ENCODE measurements at places on chromosomes 6 and 20.

DNA sequence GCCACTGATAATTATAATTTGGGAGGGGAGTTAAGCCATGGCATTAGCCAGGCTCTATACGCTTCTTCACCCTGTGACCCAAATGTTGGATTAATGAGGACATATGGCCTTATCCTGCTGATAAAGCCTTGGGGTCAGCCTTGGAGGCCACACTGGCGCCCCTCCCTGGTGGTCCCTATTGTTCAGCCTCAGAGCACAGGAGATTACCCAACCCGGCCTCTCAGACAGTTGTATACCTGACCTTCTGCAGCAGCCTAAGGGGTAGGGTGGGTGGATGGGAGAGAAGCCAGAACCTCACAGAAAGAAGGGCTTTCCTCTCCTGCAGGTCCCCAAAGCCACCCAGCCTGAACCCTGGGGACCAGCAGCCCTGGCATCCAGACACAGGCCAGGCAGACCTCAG, 76.8 kb downstream of the LINC00237 start:
- DNase-seq: no peak

DNA sequence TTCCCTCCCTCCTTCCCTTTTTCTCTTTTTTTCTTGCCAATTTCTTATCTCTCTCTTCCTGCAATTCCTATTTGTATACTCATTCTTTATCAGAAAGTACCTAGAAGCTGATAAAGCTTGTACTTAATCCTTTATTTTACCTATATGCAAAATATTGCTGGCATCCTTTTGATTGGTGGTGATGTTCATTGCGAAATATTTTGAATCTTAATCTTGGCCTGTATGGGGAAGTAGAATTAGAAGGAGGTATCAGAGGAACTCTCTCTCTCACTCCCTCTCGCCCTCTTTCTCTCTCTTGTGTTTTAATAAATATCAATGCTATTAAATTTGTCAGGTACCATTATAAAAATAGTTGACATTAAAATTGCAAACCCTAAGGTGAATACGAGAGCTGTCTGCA, 52.8 kb downstream of the UST start:
- DNase-seq: no peak

GRCh38 chr20:33709905-33710541, 10.1 kb downstream of the PXMP4 start:
- no peak for DNase-seq

DNA sequence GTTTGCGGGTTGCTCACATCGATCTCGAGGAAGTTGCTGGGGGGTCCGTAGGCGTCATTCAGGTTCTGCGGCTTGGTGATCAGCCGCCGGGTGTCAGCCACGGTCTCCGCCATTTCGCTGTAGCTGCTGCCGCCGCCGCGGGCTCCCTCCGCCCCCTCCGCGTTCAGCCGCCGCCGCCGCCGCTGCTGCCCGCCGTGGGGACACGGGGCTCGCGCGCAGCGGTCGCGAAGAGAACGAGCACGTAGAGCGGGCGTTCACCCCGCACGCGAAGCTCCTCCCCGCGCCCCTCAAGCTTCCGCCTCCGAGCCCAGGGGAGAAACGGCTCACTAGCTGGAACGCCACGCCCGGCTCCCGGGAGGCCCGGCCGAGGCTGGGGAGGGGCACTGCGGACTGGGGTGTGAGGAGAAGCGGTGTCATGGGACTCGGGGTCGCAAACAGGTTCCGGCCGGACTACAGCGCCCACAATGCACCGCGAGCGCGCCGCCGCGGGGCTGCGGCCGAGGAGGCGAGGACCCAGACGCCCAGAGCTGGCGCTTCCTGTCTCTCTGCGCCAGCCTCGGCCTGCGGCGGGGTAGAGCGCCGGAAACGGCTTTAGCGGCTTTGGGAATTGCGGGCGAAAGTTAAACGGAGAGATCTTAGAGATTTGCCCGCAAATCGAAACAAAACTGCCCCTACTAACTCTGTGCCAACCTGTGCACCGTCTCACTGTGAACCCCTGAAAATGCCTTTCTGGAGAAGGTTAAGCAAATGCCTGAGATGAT, at the start of gene SNX3:
Gene SNX3 (minus strand): TSS at position 232 of the 761 bp plus-strand sequence. CDS start 119 bp downstream, at position 113.
- DNase-seq: peak; percentile 88

GRCh38 chr6:2414885-2415547, 169.6 kb upstream of the GMDS start:
- no peak for DNase-seq

GRCh38 chr6:112037783-112038216, 16.1 kb upstream of the CCN6 start:
- no peak for DNase-seq

DNA sequence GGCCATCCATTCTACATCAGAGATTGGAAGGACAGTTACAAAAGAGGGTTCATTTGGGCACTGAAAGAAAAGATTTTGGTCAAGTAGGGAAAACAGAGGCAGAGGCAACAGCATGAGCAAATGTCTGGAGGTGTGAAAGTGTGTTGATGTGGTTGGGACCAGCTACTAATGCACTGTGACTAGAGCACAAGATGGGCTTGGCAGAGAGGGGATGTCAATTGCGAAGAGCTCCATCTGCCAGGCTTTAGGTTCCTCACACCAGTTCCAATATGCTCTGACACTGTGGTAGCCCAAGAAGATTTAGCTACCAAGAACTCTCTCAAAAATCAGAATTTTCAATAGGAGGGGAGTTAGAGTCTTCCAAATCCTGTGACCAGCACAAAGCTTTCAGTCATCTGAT, 42.1 kb downstream of the TRAF3IP2 start:
- no peak for DNase-seq

DNA sequence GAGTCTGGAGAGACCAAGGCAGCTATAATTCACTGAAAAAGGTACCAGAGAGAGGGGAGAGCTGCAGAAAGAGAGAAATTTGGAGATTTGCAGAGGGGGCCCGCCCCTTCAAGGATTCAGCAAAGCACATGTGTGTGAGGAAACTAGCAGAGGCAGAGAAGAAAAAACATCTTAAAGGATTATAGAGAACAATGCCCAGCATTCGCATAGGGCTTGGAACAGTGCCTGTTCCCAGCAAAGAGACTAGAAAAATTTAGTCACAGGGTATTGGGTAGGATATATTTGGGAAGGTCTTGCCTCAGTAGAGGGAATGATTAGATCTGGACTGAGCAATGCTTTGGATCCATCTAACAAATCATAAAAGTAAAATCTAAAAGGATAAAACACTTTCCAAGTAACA, 44.0 kb downstream of the SRPK1 start:
- DNase-seq: no peak

GRCh38 chr6:151056230-151056907, 183.4 kb upstream of the AKAP12 start:
- no peak for DNase-seq

DNA sequence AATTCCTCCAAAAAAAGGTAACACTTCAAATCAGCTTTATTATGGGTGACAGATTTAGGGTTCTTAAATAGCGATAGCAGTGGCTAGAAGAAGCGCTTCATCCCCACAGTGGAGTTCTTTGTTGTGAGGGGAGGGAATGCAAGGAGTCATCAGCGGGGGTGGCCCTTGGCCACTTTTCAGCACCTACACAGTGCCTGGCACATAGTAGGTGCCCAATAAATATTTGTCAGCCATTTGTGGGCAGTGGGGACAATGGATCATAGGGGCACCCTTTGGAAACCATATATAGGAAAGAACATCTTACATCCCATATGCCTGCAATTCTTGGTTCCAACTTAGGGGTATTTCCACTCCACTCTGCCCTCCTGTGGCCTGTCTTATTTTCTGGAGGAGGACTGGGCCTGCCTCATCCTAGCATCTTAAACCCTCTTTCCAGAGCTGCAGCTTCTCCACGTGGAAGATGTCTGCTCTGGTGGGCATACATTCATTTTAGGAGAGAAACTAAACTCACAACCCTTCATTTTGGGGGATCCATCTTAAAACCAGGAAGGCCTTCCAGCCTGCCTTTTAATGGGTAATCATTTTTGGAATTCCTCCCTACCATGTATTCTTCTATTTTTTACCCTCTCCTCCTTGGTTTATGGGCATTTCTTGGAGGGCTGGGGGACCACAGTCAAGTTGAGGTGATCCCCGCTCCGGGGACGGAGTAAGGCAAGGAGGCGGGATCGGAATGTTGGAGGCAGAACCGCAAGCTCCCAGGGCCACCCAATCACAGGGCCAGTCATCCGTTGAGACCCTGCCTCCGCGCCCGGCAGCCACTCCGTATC, 2.6 kb upstream of the GPSM3 start:
- no peak for DNase-seq

DNA sequence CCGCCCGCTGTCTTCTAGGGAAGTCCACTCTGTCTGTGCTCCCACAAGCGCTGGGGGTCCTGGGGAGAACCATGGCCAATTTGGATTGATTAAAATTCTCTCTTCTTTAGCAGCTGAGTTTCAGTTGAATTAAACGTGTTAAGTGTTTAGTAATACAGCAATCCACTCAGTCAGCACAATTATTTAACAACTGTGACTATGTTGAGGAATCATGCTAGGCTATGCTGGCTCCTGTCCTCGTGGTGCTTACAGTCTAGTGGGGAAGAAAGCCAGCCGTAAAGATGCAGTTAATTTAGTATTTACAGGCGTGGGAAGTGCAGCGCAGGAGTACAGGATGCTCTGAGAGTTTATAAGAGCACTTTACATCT, 88.9 kb upstream of the FOXP4 start:
- DNase-seq: no peak

GRCh38 chr6:140571145-140571544, 1196.7 kb upstream of the CITED2 start:
- no peak for DNase-seq

GRCh38 chr6:77136086-77136485, 327.2 kb downstream of the HTR1B start:
- no peak for DNase-seq

DNA sequence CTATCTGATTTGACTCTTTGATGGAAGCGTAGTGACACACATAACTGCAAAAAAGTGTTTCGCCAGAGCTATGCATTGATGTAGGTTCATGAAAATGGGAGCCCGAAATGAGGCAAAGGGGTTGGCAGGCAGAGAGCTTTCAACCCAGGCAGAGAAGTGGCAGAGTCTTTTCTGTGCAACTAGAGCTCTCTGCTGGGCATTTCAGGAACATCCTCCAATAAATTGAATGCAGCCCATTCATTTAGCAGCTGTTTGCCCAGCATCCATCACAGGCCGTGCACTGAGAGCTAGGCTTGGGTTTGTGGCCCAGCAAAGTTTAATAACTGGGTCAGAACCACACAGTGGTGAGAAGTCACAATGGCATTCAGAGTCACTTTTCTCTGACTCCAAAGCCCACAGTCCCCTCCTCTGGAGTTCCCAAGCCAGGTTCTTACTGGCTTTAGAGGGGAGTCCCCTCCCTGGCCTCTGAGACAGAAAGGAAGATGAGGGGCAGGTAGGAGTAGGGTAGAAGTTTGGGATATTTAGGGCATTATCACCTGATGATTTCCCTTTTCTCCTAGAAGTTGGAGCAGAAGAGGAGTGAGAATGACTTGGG, 31.8 kb upstream of the ELMO2 start:
- peak; percentile 45 for DNase-seq

DNA sequence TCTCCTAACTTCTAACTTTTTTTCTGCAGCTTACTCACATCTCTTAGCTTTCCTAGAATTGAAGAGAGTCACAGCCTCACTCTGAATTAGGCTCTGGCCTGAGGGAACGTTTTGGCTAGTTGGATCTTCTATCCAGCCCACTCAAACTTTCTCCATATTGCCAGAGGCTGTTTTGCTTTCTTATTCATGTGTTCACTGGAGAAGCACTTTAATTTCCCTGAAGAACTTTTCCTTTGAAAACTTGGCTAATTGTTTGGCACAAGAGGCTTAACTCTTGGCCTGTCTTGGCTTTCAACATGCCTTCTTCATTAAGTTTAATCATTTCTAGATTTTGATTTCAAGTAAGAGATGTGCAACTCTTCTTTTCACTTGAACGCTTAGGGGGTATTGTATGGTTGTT, 138.2 kb upstream of the PLCB4 start:
- DNase-seq: no peak

GRCh38 chr6:111683157-111683556, 77.5 kb upstream of the TRAF3IP2 start:
- DNase-seq: no peak

DNA sequence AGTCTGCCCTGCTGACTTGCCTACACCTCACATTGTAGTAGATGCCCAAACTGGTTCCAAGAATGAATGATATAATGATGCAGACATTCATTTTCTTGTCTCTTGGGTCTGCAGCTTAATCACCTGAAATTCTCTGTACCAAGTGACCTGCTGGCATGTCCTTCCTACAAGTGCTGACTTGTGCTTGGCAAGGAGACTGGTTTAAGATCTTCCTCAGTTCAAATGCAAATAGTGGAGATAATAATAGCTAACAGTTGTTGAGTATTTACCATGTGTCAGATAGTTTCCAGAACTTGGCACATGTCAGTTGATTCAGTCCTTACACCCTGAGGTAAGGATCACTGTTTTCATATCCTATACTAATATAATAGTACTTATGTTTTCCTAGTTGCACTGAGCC, 223.4 kb downstream of the SLC24A3 start:
- DNase-seq: no peak

DNA sequence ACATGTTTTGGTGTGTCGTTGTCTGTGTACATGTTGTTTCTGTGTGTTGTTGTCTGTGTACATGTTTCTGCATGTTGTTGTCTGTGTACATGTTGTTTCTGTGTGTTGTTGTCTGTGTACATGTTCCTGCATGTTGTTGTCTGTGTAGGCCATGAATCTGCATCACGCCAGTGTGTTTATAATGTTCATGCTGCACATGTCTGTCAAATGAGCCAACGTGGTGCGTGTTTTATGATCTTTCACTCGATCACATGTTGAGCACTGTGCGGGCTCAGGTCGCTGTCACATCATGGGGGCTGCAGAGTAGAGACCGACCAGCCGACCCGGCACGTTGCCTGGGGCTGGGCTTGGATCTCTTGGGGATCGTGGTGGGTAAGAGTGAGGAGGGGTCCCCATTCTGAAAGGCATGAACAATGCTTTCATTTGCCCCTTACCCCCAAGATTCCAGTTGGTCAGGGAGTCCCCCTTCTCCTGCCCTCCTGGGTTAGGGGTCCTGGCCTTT, 26.5 kb upstream of the SLCO4A1 start:
- no peak for DNase-seq

DNA sequence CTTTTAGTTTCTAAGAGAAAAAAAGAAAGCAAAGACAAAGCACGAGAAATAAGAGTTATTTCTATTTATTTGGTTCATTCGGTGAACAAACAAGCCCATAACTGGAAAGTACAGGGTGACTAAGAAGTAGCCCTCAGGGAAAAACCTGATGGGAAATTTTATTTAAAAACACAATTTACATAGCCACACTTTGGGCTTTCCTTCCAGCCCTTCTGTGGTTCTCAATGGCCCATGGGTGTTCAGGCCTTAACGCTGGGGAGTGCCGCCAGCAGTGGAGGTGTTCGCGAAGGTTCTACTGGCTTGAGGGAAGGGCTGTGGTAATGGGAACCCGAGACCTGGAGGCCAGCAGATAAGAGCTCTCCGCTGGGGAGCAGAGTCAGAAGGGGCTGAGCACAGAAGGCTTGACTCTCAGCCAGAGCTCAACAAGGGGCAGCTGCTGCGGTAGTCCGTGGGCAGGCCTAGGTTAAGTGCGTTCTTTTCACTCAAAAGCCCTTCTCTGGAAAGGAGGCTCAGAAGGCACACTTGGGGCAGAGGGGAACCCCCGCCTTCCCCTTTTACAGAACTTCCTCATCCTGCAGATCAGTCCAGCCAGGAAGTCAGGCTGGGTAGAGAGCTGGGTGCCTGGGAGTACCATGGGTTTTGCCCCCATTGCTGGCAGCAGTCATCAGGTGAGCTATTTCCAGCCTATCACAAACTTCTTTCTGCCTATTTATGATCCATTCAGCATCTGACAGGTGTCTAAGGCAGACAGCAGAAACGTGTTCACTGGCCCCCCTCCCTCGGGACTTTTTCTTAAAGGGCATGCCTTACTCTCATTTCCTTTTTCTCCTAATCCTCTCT, 8.8 kb upstream of the CD83 start:
- peak; percentile 91 for DNase-seq

- no peak for DNase-seq
Observed at GRCh38 chr6:894274-894673, 201.3 kb upstream of the EXOC2 start.

- DNase-seq: no peak
Observed at GRCh38 chr6:89120371-89120770, 2.5 kb upstream of the SRSF12 start.

Measured in HL-60 (cell line).